DMS 273 treated with DMSO at 0.1 percent for 48 hours (cell line): ENCODE measurements at places on chromosomes 5 and 9.

DNA sequence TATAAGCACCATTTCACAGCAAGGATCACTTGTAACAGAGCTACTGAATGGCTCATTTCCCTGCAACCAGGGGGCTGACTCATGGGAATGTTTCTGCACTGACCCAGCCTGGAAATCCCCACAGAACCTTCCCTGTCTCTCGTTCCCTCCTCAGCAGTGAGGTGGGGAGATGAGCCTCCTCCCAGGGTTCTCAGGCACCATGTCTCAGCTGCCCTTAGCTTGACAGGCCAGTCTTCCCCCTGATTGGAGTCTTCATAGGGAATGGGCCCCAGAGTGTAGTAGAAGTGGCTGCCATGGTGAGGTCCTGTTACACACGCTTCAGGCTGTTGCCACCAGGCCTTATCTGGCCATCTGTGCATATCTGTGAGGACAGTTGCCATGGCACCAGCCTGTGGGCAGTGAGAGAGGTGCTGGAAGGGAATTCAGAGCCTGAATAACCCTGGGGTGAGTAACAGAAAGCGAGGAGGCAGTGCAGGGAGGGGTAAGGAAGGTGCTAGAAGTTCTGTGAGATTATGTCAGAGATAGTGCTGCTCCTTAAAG lies 324.4 kb downstream of the ENC1 start:
- peak; percentile 69 for DNase-seq

DNA sequence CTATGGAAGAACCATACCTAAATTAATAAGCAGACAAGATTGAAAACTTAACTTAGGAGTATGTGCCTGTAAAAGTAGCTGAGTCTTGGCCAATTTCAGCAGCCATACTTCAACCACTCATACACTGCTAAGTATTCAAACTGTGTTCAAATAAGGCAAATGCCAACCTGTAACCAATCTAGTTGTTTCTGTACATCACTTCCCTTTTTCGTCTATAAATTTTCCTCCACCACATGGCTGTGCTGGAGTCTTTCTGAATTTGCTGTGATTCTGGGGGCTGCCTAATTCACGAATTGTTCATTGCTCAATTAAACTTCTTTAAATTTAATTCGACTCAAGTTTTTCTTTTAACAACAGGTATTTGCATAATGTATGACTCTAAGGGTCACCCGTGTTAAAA lies 184.4 kb downstream of the PLK2 start:
- DNase-seq: no peak

DNA sequence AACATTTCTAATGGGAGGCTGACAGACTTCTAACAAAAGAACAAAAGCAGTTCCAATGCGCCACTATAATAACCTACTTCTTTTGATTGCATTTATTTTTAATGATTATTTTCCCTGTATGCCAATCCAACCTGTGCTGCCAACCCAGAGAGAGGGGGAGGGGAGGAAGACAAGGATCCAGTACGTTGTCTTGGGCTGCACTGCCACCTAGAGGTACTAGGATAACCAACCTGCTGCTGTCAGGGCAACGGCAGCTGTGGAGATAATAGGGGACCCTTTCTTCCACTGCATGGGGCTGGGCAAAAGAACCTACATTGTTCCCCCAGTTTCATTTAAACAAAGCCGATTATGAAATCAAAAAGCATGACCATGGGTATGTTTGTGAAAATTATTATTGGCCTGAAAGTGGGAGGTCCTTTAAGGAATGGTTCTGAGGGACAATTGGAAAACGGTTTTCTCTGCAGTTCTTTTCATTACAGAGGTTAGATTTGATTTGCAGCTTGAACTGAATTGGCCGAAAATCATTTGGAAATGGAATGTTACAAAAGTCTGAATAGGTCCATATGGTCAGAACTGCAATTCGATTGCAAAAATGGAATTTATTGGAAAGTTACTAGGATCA lies 101.3 kb downstream of the RASEF start:
- no peak for DNase-seq

DNA sequence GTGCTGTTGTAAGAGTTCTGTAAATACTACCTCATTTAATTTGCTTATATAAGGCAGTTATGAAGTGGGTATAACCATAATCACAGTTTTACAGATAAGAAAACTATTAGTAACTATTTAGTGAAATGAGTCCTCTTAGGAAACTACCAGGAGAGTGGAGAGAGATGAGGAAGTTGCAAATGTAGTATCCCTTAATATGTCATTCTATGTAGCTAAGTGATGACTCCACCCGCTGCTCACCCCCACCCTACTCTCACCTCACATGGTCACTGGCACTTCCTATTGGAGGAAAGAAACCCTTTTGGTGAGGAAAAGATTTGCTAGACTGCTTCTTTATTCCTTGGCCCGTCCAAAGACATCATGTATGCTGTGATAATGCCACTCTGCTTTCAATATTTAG lies 241.8 kb upstream of the SLC24A2 start:
- DNase-seq: no peak

DNA sequence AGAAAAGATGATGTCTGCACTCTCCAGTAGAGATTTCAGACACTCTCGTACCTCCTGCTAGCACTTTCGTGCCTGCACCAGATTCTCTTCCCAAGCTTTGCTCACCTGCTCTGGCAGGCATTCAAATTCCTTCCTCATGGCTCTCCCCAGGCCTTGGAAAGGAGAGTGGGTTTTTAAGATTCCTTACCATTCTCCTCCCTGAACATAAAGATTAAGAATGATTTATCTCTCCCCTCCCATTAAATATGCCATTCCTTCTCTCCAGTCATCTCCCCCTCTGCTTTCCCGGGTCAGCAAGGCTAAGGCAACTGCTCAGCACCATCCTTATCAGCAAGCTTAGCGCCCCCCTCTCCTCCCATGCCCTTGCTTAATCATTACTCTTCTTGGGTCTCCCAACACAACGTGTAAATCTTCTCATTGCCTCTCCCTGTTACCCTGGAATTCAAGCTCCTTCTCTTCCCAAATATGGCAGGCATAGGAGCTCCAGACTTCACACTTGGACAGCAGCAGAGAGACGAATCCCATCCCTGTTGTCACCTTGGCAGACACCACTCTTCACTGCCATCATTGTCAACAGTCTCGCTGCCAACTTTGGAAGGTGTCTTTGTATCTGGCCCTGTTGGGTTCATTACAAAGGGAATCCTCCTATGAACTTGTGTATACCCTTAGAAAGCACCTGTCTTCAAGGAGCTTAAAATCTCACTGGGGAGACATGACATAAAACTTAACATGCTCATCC lies 332.9 kb downstream of the SLIT3 start:
- DNase-seq: no peak

- DNase-seq: no peak
These were observed 1190.1 kb downstream of the CDH12 start for GRCh38 chr5:21663082-21663481.

DNA sequence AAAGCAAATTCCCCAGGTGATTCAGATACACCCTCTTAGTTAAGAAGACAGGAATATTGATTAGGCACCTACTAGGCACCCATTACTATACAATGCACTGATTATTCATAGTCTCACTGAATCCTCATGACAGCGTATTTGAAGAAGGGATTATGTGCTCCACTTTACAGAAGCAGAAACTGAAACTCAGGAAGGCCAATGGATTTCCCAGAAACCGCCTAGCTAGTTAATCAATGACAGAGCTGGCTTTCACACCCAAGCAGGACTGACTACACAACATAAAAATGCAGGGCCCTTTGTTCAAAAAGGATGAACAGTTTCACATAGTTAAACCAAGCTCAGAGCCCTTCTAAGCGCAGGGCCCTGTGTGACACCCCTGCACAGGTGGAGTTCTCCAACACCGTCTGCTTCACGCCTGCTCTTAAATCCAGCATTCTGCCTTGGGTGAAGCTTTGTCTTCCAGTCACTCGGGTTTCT lies 117.3 kb downstream of the TTLL11 start:
- DNase-seq: no peak

DNA sequence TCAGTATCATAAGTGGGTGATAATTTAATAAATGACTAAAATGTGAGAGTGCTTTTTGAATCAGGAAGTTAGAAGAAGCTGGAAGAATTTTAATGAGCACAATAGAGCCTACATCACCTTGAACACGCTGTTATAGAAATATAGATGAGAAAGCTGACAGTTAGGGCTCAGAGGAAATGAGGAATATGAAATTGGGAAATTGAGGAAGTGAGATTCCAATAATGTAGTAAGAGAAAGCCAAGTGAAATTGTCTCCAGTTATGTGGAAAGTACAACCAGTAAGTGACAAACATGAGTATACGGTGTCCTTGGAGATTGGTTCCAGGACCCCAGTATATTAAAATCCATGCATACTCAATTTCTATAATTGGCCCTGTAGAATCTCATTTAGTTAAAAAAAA lies 235.9 kb upstream of the FAM174A start:
- no peak for DNase-seq

DNA sequence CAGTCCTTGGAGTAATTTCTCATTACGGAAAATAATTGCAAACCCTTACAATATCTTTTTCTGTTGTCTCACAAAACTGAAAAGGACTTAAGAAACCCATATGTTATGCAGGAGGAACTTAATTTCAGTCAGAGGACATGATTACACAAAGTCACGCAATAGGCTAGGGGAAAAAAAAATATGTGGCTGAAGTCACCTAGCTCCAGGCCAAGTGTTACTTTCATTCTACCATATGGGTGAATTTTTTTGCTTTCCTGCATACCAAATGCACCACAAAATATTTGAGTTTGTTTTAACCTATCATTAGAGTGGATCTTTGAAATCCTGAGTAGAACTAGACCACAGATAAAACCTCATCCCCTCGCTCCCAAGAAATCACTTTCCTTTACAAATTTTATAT lies 523.5 kb downstream of the CAAP1 start:
- no peak for DNase-seq

GRCh38 chr9:113131689-113132151 lies 19.1 kb upstream of the SLC31A2 start:
- DNase-seq: no peak

- no peak for DNase-seq
These were observed 975.8 kb downstream of the TLE4 start for GRCh38 chr9:80547613-80548012.

DNA sequence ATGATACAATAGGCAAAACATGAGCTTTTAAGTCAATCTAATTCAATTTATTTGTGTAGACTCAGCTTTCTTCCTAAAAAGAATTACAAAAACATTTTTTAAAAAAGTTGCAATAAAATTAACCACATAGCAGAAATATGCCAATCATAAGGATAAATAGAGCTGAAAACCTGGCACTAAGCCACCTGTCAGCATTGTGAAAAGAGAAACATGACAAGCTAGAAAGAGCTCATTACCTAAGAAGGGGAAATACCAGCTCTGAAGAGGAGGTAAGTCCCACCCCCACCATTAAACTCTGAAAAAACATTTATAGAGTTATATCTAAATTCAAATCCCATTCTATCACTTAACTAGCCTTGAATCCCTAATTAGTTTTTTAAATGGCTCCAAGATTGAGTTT lies 372.9 kb downstream of the OSTF1 start:
- no peak for DNase-seq
